DMS53 (cell line): ENCODE measurements at places on chromosomes 2 and 18.

DNA sequence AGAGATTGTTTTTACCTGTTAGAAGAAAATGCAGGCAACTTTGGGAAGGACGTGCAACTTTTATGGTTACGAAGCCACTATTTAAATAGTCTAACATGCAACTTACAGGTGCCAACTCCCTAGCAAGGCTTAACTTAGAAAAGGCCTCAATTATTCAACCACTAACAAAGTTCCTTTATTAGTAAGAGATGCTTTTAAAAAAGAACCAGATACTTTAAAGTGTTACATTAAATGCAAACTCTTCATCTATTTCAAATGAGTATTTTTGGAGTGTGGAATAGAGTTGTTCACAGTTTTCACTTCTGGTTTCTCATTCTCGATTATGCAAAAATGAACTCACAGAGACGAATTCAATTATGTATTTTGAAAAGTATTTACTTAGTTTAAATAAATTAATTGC lies 51.7 kb downstream of the PELI1 start:
- no peak for DNase-seq

GRCh38 chr2:10119601-10120157 lies 2.9 kb upstream of the RRM2 start:
- no peak for DNase-seq

DNA sequence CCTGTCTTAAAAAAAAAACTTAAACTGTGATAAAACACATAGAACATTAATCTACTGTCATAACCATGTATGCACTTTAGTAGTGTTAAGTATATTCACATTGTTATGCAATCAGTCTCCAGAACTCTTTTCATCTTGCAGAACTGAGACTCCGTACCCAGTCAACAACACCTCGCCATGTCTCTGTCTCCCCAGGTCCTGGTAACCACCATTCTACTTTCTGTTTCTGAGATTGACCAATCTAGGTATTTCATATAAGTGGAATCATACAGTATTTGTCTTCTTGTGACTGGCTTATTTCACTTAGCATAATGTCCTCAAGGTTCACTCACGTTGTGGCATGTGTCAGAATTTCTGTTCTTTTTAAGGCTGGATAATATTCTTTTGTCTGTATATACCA lies 290.8 kb upstream of the CXCR4 start:
- no peak for DNase-seq

DNA sequence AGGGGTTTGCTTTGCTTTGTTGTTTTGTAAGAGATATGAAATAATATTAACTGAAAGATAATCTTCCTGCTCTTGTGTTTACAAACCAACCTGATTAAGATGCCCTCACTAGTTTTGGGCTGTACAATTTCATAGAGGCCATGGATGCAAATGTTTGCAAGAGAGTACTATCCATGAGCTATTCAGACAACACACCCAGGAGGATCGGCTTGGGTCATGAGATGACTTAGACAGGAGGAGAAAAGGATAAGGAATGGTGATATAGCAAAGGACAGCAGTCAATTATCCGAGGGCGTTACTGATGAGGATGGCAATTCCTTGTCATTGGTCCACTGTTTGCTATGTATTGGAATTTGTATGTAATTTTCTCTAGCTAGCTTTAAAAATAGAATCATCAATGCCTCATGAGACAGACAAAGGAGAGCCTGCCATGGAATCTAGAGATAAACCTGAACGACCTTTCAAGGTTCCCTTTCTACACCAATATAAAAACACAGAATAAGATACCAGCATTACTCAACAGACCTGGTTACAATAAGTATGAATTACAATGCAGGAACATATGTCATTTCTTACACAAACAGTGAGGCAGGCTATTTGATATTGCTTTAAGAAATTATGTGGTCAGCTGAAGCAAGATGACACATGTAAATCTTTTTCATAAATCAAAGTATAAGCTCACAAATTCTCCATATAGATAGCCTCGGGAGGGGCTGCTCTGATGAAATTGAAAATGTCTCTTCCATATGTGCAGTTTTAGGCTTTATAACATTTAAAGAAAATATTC lies 54.4 kb upstream of the SOS1 start:
- no peak for DNase-seq

- DNase-seq = no peak
Measured at GRCh38 chr18:62651276-62652056, 63.9 kb upstream of the PHLPP1 start.

GRCh38 chr2:221753401-221753800 lies 181.3 kb upstream of the EPHA4 start:
- DNase-seq = no peak

GRCh38 chr18:68915061-68915460 lies 117.2 kb downstream of the CCDC102B start:
- DNase-seq = no peak

GRCh38 chr2:53473236-53473635 lies 294.4 kb upstream of the CHAC2 start:
- DNase-seq = peak; percentile 89

DNA sequence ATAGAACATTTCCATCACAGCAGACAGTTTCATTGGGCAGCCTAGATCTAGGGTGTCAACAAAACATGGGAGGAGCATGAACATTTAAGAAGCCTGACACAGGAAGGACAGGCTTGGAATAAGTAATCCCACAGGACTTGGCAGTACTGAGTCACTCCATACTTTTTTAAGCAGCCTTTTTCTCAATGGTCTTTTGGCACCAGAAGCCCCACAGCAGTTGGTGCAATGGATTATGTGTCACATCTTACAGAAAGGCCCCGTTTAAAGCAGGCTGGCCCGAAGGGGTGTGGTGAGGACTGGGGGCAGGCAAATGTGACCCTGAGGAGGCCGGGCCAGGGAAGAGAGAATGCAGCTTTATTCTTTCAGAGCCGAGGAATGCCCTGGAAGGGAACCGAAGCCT lies 26.6 kb downstream of the SPTBN1 start:
- DNase-seq = no peak

GRCh38 chr2:40488927-40489677 lies 37.2 kb upstream of the SLC8A1 start:
- DNase-seq = peak; percentile 39
